ENCODE measurements at places on chromosomes 3 and 15.

GRCh38 chr3:138862924-138863775 is 28.4 kb upstream of the PIK3CB start:
- no peak for DNase-seq

- DNase-seq: no peak
Measured at GRCh38 chr3:152396867-152397266, 128.1 kb downstream of the MBNL1 start.

GRCh38 chr3:25657293-25657692 is 7.4 kb downstream of the TOP2B start:
- DNase-seq: no peak

DNA sequence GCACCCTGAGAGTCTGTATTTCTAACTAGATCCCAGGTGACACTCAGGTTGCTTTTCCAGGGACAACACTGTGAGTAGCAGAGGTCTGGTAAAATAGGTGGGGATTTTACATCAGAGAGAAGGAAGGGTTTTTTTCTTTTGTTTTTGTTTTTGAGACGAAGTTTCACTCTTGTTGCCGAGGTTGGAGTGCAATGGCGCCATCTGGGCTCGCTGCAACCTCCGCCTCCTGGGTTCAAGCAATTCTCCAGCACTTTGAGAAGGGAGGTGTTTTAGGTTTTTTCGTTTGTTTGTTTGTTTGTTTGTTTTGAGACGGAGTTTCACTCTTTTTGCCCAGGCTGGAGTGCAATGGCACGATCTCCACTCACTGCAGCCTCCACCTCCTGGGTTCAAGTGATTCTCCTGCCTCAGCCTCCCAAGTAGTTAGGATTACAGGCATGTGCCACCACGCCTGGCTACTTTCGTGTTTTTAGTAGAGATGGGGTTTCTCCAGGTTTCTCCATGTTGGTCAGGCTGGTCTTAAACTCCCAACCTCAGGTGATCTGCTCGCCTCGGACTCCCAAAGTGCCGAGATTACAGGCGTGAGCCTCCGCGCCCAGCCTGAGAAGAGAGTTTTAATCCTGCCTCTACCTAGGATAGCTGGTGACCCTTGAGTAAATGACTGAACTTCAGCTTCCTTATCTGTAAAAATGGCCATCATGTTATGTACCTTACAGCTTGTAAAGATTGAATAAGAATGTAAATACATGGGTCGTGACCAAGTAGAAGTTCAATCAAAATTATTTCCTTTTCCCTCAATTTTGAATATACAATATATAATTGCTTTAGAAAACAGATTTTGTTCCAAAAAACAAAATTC is 95.9 kb upstream of the FNDC3B start:
- DNase-seq: no peak

DNA sequence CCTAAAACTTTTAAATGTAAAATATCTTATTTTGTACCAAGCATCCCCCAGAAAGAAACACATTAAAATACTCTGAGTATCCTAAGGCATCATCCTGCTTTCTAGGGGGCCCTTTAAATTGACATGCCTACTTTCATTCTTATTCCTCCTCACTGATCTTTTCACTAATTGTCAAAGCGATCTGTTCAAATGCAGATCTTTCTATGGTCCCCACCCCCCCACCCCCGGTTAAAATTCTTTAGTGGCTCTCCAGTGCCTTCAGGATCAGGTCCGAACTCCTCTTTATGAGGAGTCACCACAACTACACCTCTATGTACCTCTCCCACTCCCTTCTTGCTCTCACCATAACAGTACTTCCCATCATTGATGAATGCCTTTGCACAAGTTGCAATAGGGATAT is 19.2 kb upstream of the TFDP2 start:
- DNase-seq: no peak

GRCh38 chr3:44584646-44585501 is at the start of gene ZNF660:
Gene ZNF660 (plus strand): TSS chr3:44584964. CDS start chr3:44594194, 9,230 bp downstream.
- DNase-seq: no peak

DNA sequence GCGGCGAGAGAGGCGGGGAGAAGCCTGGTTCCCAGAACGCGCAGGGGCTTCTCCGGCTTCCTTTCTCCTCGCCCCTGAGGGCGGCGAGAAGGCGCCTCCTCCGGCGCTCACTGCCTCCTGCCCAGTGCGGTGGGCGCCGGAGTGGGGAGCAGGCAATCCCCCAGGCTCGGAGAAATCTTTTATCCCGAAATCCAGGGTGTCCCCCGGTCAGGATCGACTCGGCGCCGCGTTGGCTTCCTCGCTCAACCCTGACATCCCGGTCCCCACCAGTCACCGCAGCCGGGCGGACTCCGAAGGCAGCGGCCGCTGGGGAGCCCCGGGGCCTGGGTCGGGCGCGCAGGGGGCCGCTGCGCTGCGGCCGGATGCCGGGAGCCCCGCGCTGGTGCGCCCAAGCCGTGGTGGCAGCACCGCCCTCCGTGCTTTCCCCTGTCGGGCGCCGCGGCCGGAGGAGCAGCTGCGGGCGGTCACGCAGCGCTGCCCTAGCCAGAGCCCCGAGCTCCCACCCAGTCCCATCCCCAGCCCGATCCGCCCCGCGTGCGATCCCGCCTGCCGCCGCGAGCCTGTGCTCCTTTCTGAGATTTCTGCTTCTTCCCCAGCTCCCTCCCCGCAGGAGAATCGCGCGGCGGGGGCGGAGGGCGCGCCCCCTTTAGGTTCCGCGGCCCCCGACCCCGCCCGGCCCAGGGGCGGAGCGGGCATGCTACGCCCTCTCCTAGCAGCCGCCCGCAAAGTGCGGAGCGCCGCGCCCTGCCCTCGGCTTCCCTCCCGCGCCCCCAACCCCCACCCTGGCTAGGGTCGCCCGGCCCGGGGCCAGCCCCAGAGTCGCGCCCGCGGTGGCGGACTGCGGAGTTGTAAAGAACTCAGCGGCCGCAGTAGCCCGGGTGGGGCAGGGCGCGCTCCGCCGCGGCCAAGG is 683 bp upstream of the CACNA2D3 start:
- no peak for DNase-seq

DNA sequence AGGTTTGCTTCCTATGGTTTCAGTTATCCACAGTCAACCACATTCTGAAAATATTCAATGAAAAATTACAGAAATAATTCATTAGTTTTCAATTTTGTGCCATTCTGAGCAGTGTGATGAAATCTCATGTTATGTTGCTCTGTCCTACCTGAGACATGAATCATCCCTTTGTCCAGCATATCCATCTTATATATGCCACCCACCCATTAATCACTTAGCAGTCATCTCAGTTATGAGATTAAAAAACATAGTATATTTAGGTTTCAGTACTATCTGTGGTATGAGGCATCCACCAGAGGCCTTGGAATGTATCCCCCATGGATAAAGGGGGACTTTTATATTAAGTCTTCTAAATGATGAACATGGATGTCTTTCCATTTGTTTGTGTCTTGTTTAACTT is 64.7 kb upstream of the PROK2 start:
- no peak for DNase-seq

- no peak for DNase-seq
Measured at GRCh38 chr3:110459021-110459420, 612.6 kb upstream of the NECTIN3 start.

DNA sequence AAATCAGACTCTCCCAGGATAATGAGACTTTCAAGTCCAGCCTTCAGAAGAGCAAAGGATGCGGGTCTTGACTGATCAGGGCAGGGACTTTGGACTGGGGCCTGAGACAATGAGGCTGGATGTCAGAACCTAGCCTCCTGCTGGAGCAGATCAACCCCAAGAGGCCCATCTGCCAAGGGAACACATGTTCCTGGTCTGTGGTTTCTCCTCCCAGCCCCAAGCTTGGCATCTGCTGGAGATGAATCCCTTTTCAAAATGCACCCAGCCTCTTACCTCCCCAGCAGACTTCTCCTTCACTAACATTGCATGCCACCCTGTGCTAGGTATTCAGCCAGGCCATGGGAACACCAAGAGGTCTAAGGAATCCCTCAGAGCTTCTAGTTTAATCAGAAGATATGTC is 43.7 kb upstream of the MFGE8 start:
- DNase-seq: no peak

GRCh38 chr3:13587442-13587841 is 38.5 kb downstream of the FBLN2 start:
- DNase-seq: no peak

DNA sequence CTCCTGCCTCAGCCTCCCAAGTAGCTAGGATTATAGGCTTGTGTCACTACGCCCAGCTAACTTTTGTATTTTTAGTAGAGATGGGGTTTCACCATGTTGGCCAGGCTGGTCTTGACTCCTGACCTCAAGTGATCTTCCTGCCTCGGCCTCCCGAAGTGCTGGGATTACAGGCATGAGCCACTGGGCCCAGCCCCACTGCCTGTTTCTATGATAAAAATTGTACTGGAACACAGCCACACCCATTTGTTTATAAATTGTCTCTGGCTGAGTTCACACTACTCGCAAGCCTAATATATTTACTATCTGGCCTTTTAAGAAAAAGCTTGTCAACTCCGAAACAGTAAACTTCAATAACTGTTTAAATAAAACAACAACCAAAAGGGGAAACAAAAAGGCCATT is 309.4 kb upstream of the WNT5A start:
- no peak for DNase-seq

DNA sequence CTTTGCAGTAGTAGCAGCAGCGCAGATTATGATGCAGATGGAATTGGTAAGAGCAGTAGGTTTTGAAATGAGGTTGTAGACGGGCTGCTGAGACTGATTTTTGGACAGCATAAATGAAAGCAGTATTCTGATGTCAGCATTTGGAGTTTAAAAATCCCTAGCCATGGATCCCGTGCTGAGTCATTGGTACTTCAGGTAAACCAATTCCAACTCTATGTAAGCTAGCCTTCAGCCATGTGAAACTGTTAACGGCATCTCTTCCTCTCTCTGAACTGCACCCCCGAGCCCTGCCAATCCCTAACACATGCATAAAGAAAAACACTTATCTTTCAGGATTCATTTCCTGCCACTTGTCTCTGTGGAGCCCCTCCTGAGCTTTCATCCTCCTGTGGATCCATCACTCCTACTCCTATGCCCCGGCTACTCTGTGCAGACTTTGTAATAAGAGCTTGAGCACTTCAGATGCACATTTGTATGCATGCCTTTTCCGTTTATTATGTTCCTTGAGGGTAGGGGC is 119.0 kb downstream of the AKAP13 start:
- peak; percentile 64 for DNase-seq

GRCh38 chr3:15438983-15439382 is 11.6 kb downstream of the EAF1 start:
- DNase-seq: no peak

DNA sequence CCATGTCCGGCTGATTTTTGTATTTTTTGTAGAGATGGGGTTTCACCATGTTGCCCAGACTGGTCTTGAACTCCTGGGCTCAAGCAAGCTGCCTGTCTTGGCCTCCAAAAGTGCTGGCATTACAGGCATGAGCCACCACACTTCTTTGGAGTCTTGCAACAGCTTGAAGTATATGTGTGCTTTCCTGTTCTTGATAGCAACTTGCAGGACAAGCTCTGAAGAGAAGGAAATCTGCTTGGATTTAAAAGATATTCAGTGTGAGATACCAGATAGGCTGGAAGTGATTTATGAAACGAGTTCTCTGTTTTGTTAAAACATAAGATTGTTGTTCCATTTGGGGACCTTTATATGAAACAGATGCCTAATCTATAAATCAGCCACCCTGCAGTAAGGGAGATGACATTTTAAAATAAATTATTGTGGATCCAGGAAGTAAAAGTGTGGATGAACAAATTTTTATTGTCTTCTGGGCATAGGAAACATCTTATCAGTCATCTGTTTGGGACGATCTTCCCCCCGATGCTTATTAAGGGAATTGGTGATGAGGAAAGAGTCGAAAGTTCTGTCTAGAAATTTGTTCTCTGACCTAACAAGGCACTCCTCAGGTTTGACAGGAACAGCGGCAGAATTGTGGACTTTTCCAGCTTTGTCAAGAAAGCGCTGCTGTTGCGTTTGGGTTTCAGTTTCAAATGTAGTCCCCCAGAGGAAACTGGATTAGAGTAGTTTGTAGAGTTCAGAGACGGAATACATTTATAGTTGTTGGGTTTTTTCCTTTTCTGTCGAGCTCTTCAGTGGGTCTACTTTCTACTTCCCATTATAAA is 53.7 kb upstream of the MAGI1 start:
- no peak for DNase-seq

DNA sequence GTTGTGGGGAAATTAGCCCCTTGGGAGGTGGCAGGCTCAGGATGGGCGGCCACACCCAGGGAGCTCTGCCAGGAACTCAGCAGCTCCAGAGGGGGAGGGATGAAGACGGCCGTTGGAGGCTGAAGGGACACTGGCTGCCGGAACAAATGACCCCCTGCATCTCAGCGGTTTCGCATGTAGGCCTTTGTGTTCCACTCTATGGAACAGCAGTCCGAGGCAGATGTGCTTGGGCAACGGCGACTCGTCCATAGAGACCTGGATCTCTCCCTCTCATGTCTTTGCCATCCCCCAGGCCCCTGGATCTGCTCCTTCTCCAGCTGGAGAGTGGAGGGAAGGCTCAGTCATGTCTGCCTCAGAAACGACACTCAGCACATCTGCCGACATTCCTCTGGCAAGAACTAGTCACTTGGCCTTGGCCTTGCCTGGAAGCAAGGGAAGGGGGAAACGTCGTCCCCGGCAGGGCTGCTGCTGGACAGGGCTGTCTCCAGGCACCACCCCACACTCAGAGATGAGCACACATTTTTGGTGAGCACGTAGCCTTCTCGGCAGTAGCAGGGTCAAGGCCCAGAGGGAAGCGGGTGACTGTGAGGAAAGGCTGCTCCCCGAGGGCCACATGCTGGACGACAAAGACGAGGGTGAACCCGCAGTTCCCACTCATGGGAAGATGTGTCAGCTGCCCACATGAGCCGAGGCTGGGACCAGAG is 83.8 kb downstream of the ASB7 start:
- no peak for DNase-seq

- no peak for DNase-seq
Measured at GRCh38 chr3:191476066-191476772, 15.3 kb downstream of the PYDC2 start.

DNA sequence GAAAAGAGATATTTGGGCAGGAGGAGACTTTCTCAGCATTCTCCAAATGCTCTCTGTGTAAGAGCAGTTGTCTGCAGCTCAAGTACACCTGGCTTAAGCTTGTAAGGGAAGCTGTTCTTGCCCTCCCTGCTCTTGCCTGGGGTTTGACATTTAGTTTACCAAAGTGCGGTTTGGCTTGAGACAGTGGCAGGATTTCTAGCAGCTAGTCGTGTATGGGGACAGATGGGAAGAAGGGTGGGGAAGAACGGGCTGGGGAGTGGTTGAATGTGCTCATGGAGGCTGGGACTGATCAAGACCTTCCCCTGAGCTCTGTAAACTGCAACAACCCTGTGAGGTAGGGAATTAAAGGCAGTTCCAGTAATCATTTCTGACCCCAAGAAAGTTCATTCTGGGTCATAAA is 39.8 kb downstream of the SQOR start:
- no peak for DNase-seq

- DNase-seq: no peak
Measured at GRCh38 chr3:120449251-120449650, 1.5 kb downstream of the FSTL1 start.

GRCh38 chr3:88986834-88987233 is 120.6 kb upstream of the EPHA3 start:
- no peak for DNase-seq

GRCh38 chr3:63333815-63334214 is 55.7 kb downstream of the SYNPR start:
- no peak for DNase-seq

- no peak for DNase-seq
Measured at GRCh38 chr3:16203031-16203430, 28.6 kb downstream of the GALNT15 start.
